Immature natural killer cell (primary cell): ENCODE measurements at places on chromosomes 16 and 17. TPM values are rescaled to one million over a fixed set of nuclear protein-coding genes. Genes with fewer than 3 reads are reported as not detected.

The SLFN13 gene
- 39.2 TPM for polyA plus RNA-seq

DNA sequence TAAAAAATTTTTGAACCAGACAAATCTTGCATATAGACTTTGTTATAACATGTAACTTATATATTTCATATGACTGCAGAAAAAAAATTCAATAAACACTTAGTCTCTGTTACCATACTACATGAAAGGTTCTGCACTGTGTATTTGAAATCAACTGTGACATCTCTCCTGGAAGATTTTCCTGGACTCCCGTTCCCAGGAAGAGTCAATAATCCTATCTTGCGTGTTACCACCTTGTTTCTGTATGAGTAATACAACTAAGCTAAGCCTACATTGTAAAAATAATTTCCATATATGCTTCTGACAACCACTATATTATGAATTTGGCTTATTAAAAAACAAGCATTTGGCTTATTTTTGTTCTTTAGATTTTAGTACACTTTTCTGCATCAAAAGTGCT lies 665.6 kb upstream of the SOX9 start:
- H3K36me3 ChIP-seq: no peaks in the 10 kb centered on the region
- no peak overlapping the region for H3K4me3 ChIP-seq
- H3K27me3 ChIP-seq: no peaks in the 10 kb centered on the region
- DNase-seq: no peak
- H3K4me1 ChIP-seq: no peaks in the 10 kb centered on the region

GRCh38 chr16:16075488-16076422 lies 126.3 kb downstream of the ABCC1 start:
- DNase-seq: peak; percentile 24
- H3K36me3 ChIP-seq: peaks cover 31% of the 10 kb centered on the region
- peak overlapping the region; percentile 63 for H3K27ac ChIP-seq
- H3K4me1 ChIP-seq: peaks cover 25% of the 10 kb centered on the region
- peaks cover 4% of the 10 kb centered on the region for H3K27me3 ChIP-seq
- peak overlapping the region; percentile 85 for H3K4me3 ChIP-seq

DNA sequence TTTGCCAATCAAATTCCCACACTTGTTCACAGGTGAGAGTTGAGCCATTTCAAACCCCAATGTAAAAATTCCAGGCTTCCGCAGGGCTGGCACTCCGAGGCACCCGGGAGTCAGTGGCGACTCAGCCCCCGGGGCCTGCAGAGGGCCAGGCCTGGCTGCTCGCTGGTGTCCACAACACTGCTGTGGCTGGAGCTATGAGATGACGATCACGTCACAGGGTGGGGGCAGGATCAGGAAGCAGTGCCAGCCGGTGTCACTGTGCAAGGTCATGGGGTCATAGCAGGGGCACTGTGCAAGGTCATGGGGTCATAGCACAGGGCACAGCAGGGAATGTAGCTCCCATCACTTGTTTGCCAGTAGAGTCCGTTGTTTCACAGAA lies 7.8 kb downstream of the VPS4A start:
- H3K4me3 ChIP-seq: no peak overlapping the region
- peaks cover 16% of the 10 kb centered on the region for H3K4me1 ChIP-seq
- H3K27ac ChIP-seq: no peak overlapping the region
- no peak for DNase-seq
- no peaks in the 10 kb centered on the region for H3K27me3 ChIP-seq

- no peak overlapping the region for H3K4me3 ChIP-seq
- peaks cover 3% of the 10 kb centered on the region for H3K36me3 ChIP-seq
- H3K27me3 ChIP-seq: peaks cover 24% of the 10 kb centered on the region
- DNase-seq: no peak
Measured at GRCh38 chr16:31572821-31573220, 45.1 kb downstream of the AHSP start.

- DNase-seq: no peak
- no peak overlapping the region for H3K4me3 ChIP-seq
- H3K27me3 ChIP-seq: no peaks in the 10 kb centered on the region
- no peaks in the 10 kb centered on the region for H3K36me3 ChIP-seq
- no peak overlapping the region for H3K27ac ChIP-seq
Measured at GRCh38 chr16:27999687-28000086, 63.8 kb downstream of the GSG1L start.

- no peak for DNase-seq
- no peak overlapping the region for H3K27ac ChIP-seq
- H3K4me1 ChIP-seq: no peaks in the 10 kb centered on the region
- peaks cover 2% of the 10 kb centered on the region for H3K27me3 ChIP-seq
- no peaks in the 10 kb centered on the region for H3K36me3 ChIP-seq
Measured at GRCh38 chr16:4383591-4384444, 12.2 kb downstream of the VASN start.

DNA sequence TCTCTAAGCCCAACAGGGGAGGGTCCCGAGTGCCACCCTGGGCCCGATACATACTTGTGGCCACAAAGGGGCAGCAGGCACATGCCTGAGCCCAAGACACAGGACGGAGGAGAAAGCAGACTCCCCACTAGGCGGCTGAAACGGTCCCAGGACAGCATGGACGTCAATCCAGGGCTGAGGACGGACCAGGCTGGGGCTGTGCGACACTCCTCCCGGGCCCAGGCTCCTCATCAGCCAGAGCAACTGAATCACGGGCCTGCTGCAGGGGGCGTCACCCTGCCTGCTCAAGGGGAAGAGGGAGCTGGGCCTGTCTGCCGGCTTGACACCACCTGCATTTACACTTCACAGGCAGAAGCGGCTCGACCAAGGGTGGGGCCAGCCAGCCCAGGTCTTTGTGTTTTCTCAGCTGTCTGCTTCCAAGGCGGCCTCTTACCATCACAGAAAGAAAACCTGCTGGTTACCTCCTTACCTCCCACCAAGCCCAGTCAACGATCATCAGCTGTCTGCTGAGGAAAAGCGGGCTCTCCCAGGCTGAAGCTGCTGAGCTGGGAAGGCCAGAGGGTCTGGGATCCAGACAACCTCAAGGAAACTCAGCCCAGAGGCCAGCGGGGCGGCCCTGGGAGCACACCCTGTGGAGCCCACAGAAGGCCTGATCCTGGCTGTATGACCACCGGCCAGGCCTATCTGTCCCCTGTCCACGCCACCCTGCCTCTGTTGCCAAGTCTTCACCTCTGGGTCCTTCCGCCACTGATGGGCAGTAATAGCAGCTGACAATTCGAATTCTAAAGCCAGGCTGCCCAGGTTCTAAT lies 26.4 kb downstream of the KIFC3 start:
- no peak overlapping the region for H3K4me3 ChIP-seq
- H3K27me3 ChIP-seq: no peaks in the 10 kb centered on the region
- no peak overlapping the region for H3K27ac ChIP-seq

- H3K36me3 ChIP-seq: peaks cover 4% of the 10 kb centered on the region
- no peaks in the 10 kb centered on the region for H3K27me3 ChIP-seq
- H3K4me1 ChIP-seq: peaks cover 24% of the 10 kb centered on the region
- no peak for DNase-seq
Measured at GRCh38 chr16:68360956-68361355, 50.1 kb downstream of the PRMT7 start.
